Activated T-helper 1 cell treated with Interleukin-2 at 50 U/mL for 16 hours (primary cell): ENCODE measurements at places on chromosomes 3 and 15.

- DNase-seq = no peak
Measured at GRCh38 chr3:122253581-122253980, 70.1 kb downstream of the CASR start.

- DNase-seq = peak; percentile 54
Measured at GRCh38 chr15:67082007-67082536, 16.7 kb downstream of the SMAD3 start.

DNA sequence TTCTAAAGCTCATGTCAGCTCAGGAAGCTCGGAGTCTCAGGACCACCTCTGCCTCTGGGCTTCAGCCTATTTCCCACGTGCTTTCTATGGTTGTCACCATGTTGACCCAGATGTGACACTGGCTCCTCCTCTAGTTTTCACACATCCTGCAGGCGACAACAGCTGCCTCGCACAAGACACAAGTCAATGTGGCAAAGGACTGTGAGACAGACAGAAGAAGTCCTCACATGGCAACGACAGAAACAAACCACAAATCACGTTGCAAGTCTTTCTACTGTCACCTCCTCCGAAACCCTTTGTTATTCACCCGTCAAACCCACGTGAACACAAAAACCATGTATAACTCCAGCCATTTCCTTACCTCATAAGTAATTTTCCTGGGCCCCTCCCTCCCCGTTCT lies 194.5 kb downstream of the MEX3B start:
- no peak for DNase-seq

GRCh38 chr3:94405258-94406035 lies 342.6 kb downstream of the NSUN3 start:
- DNase-seq = no peak

GRCh38 chr15:100905850-100906249 lies 13.3 kb upstream of the LRRK1 start:
- DNase-seq = no peak

GRCh38 chr3:131794766-131795388 lies 239.9 kb downstream of the CPNE4 start:
- no peak for DNase-seq

GRCh38 chr15:68376447-68377060 lies 55.4 kb downstream of the ITGA11 start:
- DNase-seq = no peak

- DNase-seq = no peak
Measured at GRCh38 chr15:82079736-82080135, 33.9 kb upstream of the MEX3B start.
